ENCODE measurements at places on chromosomes 1 and 21.
A peak's percentile ranks its signal among the peaks of the same experiment; 100 is the strongest.

DNA sequence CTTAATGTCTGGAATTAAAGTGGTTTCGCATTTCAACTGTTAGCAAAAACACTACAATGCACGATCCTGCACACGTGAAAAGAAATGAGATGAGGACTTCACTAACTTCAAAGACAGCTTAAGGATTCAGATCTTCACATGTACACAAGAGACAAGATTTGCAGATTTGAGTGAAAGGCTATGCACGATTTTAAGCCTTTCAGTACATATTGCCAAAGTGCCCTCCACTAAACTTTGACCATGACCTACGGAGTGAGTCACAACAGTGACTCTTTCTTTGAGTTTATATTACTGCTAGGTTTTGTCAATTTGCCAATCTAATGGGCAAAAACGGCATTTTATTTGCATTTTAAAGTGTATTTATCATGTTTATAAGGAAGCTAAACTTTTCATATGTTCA lies 41.2 kb upstream of the CR1L start:
- no peak for DNase-seq

GRCh38 chr1:231690059-231690458 lies 63.5 kb downstream of the DISC1 start:
- no peak for DNase-seq

- no peak for DNase-seq
These were observed 135.6 kb downstream of the GPATCH2 start for GRCh38 chr1:217495249-217495648.

GRCh38 chr21:21156957-21157356 lies 158.7 kb downstream of the NCAM2 start:
- no peak for DNase-seq

GRCh38 chr1:180981596-180982387 lies 40.9 kb downstream of the STX6 start:
- DNase-seq: no peak

DNA sequence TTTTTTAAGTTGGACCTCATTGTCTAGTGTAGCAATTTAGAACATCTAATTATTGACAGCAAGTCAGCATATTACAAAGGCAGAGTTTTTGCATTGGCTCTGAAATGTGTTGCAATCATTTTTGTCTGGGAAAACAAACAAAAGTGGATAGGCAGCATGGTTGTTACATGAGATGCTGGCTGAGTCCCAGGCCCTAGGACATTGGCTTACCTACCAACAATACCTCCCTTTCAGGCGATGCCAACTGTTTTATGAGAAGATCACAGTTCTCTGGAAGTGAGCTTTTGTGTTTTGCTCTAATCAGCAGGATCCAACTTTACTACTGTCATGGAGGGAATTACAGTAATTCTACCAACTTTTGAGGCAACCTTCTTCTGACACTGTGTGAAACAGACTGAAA lies 71.5 kb upstream of the CXADR start:
- no peak for DNase-seq

DNA sequence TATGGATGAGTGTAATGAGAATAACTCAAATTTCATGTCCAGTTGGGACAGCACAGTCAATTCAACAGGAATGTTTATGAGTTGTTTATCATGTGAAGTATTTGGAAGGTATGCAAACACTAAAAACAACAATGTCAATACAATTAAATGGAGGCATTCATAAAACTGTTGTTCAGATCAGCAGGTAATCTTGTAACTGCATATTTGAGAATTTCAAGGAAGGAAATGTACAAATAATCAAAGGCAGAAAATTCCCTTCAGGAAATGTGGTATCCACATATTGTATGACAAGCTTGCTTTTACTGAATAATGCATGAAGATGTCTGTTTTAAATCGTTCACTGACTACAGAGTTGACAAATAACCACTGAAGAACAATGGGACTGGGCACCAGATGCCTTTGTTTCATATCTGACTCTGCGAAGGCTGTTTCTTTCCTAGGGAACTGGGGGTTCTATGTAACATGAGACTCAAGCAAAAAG lies 198.3 kb downstream of the LTN1 start:
- no peak for DNase-seq

DNA sequence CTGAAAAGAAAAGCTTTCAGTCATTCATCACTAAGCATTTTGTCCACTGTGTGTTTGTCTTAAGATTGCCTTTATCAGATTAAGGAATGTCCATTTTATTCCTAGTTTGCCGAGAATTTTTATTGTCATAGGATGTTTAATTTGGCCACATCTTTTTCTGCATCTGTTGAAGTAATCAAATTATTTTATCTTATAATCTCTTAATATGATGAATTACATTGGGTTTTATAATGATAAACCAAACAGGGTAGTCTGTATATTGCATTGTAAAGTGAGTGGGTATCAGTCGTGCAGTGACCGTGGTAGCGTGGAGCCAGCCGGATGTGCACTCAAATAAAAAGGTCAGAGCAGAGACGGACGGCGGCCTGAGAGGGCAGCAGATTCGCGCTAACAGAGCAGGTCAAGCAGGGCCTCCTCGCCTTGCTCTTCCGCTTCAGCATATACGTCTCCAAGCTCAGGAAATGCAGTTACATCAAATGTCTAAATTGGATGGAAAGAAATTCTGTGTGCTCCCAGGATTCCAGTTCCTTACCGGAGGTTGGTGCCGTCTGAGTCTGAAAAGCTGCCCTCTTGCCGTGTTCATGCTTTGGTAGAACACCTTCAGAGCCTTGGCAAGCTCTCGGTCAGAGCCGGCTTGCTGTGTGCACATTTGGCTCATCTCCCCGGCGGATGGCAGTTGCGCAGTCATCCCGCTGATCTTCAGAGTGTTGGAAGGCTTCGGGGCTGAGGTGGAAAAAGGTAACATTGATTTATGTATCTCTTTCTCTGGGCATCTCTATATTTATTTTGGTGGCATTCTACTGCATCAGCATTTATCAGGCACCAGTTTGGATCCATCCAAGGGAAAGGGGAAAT lies 51.5 kb downstream of the SCCPDH start:
- no peak for DNase-seq

- no peak for DNase-seq
These were observed 490.5 kb upstream of the CHRM3 start for GRCh38 chr1:238895911-238896310.

- DNase-seq: no peak
These were observed 321.4 kb upstream of the CXADR start for GRCh38 chr21:17191346-17191993.

DNA sequence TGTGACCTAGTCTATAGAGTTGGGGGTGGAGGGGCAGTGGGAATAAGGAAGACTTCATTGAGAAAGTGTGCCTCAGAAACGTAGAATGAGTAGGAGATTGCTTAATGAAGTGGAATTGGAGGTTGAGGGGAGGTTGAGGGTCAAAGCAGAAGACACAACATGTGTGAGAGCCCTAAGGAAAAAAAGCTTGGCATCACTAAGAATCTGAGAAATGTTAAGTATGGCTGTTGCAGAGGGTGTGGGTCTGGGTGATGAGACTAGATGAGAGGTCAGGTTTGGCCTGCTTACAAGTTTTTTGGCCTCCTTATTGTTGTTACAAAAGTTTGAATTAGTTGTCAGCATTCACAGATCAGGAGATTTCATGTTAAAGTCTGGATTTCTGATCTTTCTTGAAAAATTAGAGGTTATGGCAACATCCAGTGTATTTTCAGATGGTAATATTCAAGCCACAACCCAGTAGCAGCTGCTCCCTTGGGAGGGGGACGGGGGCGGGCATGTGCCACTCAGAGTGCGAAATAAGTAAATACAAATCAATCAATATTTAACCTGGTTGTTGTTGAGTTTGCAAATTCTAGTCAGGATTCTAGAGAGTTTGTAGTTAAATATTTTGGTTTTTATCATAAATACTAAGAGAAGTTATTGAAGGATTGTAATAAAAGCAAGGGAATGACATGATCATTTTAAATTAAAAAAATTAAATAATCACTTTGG lies 4.3 kb downstream of the MAN1A2 start:
- DNase-seq: no peak

DNA sequence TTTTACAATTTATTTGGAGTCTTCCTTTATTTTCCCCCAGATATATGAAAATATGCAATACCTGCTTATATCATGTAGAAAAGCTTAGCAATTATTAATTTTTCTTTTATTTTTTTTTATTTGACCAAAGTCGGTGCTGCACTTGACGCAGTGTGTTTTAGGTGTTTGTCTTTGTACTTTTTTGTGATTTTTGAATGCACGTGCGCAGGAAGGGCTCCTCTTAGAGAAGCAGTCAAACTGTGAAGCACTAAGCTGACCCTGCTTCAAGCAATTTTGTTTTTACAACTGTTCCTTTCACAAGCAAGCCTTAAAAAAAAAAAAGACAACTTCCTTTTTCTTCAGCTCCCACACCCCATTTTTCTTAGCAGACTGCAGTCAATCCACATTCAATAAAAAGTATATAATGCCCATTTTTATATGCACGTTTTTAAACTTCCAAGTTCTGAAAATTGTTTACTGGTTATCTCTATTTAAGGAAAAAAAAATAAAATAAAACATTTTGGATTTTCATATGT lies 267.4 kb downstream of the TM2D1 start:
- no peak for DNase-seq

- no peak for DNase-seq
These were observed 805.8 kb upstream of the ADGRL2 start for GRCh38 chr1:80994934-80995333.

- DNase-seq: peak; percentile 97
These were observed 27.2 kb downstream of the XCL1 start for GRCh38 chr1:168603501-168604110.

GRCh38 chr21:45977396-45977795 lies 4.2 kb upstream of the COL6A1 start:
- no peak for DNase-seq

DNA sequence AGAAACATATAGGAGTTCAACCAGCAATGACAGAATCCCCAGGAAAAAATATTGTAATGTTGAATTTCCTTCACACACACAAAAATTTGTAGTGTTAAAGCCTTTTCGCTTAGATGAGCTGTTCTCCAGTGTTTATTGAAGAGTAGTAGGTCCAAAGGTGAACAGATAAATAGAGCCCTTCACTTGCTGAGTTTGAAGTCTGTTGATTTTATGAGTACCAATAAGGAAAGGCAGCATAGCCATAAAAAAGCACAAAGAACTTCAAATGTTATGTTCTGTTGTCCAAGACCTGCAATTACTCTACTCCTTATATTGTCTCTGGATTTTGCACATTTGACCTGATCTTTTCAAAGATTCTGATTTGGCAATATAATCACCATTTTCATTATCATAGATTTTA lies 362.7 kb upstream of the B3GALT2 start:
- no peak for DNase-seq

DNA sequence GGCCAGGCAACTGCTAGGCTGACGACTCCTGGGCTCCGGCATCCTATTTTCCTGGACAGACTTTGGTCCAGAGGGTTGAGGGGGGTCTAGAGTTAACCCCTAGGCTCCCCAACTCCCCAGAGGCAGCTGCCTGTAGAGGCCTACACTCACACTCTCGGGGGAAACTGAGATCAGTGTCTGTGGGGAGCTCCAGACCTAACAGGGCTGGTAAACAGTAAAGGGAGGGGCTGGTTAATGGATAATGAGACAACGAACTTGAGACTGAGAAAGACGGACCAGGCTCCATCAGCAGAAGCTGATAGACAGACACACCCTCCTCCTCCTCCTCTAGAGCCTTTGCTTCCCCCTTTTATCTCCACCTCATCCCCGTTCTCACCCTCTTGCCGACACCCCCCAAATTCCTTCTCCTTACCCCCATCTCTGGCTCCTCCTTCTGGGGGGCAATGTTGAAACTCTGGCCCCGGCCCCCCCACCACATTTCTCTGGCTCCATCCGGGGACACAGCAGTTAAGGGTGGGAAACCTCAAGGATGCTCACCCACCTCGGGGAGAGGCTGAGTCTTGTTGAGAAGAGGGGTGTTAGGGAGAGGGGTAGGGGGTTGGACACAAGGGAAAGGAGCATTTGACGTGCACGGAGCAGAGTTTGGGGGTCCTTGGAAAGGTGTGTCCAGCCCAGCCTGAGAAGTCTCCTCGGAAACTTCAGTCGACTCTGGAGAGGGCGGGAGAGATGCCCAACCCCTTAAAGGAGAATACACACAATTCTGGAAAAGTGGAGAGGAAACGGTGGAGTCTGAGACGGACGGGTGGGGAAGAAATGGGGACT lies at the start of gene MTMR11:
TSS of gene MTMR11 (minus strand) at position 710 of the 822 bp plus-strand sequence. CDS start at position 478, 232 bp downstream.
- DNase-seq: no peak

DNA sequence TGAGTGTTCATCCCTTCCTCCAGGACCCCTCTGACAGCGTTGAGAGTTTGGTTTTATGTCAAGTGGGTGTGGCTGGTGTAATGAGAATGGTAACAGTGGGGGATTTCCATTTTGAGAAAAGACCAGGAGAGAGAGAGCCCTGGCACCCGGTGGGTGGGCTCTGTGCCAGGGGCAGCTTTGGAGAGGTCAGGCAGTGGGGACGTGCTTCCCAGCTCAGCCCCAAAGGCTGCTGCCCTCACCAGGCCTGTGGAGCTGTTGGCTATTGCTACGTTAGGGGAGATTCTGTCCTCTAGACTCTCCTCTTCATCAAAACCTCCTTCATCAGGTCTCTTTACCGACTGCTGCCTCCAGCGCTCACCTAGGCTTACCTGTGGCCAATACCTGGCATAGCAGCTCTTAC lies 176.3 kb downstream of the PTPRU start:
- DNase-seq: no peak

DNA sequence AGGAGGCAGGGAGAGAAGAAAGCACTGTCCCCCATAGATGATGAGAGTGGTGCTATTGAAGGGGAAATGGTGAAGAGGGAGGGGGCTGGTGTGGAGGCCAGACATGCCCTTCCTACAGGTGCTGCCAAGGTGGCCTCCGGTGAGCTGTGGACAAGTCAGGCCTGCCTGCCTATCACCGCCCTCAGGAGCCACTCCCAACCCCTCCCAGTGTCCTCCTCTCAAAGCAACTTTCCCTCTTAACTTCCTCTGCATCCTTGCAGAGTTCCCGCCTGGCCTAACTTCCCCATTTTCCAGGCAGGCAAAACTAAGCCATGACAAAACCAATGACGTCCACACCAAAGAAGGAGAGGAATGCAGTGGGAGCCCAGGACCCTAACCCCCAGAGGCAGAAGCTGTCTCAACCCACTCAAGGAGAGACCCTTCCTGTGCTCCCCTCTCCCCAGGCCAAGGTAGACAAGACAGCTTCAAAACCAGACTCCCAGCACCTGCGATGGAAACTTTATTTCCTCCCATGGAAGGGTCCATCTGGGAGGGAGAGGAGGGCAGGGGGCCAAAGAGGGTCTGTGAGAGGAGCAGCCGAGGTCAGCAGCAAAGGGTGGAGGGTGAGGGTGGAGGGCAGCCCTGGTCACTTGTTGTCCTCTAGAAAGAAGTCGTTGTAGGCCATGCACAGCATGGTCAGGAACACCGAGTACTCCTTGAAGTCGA lies 1.0 kb upstream of the S100A6 start:
- DNase-seq: no peak

- DNase-seq: no peak
These were observed 140.1 kb downstream of the HMCN1 start for GRCh38 chr1:185874246-185874645.

- peak; percentile 65 for DNase-seq
These were observed 41.9 kb downstream of the CD34 start for GRCh38 chr1:207868774-207869721.

GRCh38 chr1:89780721-89781120 lies 40.1 kb upstream of the LRRC8D start:
- DNase-seq: peak; percentile 41

- DNase-seq: no peak
These were observed 29.9 kb downstream of the MPZL1 start for GRCh38 chr1:167751676-167752075.
